ENCODE measurements at places on chromosomes 7 and 10.

DNA sequence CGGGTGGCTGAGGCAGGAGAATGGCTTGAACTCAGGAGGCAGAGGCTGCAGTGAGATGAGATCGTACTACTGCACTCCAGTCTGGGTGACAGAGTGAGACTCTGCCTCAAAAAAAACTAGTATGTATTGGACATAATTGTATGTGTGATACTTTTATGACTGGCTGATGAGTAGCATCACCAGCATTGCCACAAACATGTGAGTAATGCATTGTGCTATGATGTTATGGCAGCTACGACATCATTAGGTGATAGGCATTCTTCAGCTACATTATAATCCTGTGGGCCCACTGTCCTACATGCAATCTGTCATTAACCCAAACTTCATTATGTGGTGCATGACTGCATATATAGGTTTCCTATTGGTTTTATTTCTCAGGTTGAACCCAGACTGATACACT is 352.4 kb downstream of the GALNT17 start:
- no peak for DNase-seq

GRCh38 chr7:101833799-101834198 is 16.4 kb downstream of the CUX1 start:
- no peak for DNase-seq

DNA sequence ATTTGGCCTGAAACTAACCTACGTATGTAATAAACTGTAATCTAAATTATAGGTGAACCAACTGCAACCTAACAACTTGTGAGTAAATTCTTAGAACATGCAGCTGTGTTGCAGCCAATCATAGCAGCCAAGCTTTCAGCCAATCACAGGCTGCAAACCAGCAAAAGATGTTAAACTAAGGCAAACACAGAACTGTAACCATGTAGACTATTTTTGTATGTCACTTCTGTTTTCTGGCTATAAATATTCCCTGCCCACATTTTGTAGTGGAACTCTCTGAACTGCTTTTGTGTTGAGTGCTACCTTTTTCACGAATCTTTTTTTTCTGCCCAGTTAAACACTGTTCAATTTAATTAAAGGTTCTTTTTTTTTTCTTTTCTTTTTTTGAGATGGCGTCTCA is 28.2 kb upstream of the ZPBP start:
- DNase-seq: no peak

DNA sequence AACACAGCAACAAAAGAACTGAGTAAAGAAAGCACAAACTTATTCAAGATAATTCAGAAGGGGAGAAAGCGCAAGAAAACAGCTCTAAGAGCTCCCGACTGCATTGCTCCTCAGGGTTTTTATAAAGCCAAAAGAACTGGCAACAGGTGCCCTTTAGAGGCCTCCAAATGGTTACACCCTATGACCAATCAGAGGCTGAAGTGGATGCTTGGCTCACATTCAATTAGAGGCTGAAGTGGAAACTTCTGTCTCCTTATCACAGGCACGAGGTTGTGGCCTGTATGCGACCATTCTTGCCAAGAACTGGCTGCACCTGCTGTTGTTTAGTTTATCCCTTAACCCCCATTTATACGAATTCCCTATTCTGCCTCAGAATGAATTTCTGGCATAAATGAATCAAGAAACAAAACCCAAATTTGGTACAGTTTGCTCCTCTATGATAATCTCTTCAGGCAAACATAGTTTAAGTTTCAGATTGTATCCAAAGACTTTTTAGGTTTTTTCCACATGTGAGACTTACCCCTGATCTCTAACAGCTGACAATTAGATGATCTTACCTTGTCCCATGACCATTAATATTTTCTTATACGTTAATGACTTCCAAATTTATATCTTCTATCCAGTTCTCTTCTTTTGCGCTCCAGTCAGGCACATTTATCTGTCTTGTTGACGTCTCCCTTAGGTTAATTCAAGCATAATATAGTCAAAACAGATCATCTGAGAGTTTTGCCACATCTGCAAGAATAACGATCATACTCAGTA is 504.8 kb downstream of the NXPH1 start:
- no peak for DNase-seq

DNA sequence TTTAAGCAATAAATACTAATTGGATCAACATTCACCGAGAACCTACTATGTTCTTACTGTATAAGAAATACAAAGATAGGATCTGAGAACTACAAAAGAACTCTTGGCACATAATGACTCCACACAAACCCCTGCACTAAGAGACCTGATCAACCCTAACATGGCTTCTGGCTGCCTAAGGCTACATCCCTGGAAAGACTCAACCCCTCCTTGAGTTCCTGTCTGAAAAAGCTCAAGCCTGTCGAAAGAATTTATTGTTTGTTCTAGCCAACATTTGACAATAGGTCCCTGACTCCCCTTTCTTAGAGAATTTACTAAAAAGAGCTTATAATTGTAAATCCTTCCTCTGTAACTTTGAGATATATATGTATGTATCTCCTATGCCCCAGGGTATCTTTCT is 125.3 kb upstream of the SGCE start:
- no peak for DNase-seq

GRCh38 chr10:35372329-35372728 is 36.0 kb downstream of the CCNY start:
- DNase-seq: no peak

- DNase-seq: peak; percentile 26
These were observed 60.4 kb downstream of the ADD3 start for GRCh38 chr10:110067960-110068770.

DNA sequence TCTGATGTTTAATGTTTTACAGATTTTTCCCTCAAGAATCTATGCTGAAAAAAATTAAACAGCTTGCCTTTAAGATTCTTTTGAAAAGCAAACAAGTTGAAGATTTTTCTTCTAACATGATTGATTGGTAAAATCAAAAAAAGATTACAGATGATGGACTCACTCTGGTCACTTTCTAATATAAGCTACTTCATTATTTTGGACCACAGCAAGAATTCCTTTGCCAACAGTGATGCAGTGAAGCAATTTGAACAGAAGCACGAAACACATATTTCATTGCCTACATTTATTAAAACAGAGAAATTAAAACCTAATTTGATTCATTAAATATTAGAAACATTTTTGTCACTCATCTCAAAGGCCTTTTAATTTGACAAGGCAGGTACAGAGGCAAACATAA is 82.1 kb upstream of the SGCE start:
- no peak for DNase-seq

DNA sequence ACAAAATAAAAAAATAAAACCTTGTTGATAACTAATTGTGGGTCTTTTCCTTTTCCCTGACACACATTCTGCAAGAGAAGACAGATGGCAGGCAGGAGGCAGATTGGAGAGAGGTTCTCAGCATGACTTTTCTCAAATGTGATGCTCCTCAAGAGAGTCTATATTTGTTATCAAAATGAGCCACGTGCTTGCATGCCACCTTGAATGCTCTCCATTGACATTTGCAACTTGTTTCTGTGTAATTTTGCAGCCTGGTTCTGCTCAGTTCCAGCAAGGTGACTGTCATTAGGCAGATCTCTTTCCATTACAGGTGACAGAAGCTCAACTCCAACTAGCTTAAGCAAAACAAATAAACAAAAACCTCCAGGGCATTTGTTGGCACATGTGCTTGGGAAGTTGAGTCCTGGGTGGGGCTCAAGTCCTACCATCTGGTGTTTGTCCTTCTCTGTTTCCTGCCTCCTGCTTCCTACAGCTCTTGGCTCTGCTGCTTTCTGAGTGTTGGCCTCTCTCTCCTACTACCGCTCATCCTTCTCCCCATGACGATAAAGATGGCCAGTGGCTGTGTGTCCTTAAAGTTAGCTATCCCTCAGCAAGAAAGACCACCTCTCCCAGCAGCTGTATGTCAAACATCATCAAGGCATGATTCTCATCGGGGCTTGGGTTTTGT is 56.7 kb downstream of the GRK5 start:
- DNase-seq: no peak

GRCh38 chr7:8128449-8129317 is 133.3 kb downstream of the ICA1 start:
- DNase-seq: no peak

DNA sequence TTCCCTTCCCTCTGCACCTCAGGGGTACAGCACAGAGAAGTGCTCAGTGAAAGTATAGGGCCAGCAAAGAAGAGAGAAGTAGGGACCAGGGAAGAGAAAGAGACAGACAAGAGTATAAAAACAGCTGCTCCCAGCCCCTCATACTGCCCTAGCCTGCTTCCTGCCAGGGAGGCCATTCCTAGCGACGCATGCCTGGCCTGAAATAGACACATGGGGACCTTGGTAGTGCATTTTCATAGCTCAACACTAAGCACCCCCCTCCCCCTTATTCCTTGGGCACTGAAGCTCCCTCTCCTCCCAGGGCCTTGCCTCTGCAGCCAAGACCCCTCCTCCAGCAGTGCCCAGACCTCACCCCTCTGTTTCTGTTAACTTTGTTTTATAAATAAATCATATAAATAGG is 64.7 kb downstream of the ZMIZ1 start:
- DNase-seq: no peak

DNA sequence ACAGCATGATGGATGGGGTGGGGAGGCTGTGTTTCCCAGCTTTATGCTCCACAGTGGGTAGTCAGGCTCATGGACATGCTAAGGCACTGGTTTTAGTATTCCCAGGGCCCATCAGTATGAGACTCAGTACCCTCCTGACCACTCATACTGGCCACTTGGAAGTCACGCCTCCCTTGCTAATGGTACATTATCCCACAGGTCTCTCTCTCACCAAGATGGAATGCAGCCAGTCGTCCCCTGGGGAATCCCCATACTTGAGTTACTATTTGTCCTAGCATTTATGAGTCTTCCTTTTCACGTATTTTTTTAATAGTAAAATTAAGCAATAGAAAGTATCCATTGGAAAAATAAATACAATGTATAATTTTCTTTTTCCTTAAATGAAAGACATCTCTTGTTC is 80.6 kb upstream of the TBX20 start:
- DNase-seq: no peak

DNA sequence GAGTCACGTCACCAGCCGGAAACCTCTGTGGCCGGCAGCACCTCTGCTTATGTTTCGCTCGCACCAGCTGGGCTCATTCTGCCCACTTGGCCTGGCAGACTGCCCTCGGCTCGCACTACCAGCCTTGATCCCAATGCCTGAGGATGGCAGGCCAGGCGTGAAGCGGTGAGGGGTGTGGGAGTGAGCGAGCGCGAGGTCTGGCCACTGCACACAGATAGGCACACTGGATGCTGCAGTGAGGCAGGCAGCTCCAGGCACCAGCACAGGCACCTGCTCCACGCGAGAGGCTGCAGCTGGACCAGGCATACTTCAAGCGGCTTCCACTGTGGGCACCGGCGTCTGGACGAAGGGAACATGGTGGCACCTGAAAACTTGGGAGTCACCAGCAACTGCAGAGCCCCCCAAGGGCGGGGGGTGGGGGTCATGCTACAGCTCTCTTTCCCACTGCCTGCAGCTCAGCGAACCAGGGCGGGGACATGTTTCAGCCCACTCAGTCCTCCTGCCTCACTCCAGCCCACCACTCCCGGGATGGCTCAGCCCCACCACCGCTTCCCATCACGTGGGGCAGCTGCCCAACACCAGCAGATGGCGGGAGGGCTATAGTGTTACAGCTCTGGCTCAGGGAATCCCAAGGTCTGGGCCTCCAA is 5.4 kb upstream of the DMTF1 start:
- no peak for DNase-seq

- no peak for DNase-seq
These were observed 12.9 kb downstream of the COL17A1 start for GRCh38 chr10:104072786-104073185.

DNA sequence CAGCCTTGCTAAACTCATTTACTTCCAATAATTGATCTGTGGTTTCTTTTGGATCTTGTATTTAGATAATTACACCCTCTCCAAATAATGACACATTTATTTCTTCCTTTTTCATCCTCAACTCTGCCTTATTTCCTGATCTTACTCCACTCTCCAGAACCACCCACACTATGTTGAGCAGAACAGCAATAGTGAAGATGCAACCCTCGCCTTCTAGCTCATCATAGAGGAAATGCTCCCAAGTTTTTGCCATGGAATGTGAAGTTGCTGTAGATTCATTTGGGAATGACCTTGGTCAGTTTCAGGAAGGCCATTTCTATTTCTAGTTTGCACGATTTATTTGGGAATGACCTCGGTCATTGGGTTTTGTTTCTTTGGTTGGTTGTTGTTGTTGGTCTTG is 314.0 kb downstream of the PAXIP1 start:
- no peak for DNase-seq

- no peak for DNase-seq
These were observed 112.6 kb downstream of the EEPD1 start for GRCh38 chr7:36265680-36266079.

DNA sequence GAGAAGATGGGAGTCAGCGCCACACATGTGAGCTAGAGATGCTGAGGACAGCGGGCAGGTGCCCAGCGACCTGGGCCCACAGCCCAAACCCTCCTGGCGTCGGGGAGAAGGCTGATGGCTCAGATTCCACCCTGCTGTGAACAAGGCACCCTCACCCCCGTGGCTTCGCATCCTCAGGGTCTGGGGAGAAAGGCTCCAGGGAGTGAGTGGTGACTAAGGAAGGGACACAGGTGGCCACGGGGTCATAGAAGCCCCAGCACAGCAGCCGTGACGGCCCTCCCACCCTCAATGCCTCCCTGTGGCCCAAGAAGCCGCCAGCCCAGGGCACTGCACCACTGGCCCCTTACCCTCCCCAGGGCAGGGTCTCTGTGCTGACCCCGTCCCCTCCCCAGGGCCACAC is 19.6 kb downstream of the INTS1 start:
- no peak for DNase-seq

GRCh38 chr7:71325151-71325550 is 193.2 kb downstream of the GALNT17 start:
- no peak for DNase-seq

GRCh38 chr7:134875867-134876266 is 96.4 kb downstream of the CALD1 start:
- no peak for DNase-seq

GRCh38 chr10:109047856-109048255 is 875.5 kb downstream of the XPNPEP1 start:
- DNase-seq: no peak

DNA sequence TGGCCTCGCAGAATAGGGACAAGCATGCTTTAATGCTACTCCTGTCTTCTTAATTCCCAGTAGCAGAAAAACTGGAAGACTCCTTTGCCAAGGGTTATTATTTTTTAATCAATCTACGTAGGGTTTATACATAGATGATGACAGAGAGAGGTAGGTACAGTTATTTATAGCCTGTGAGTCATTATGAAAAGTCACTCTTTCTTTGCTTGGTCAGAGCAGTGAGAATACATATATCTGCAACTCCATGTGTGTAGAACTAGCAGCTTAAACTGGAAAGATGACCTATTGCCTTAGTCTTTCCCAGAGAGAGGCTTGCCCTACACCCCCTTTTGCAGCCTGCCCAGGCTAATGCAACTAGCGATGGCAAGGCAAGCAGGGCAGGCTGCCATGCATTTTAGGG is 1050.6 kb downstream of the NRG3 start:
- no peak for DNase-seq

- no peak for DNase-seq
These were observed 14.6 kb downstream of the FLNC start for GRCh38 chr7:128844777-128845311.

GRCh38 chr10:54833029-54833428 is 32.0 kb upstream of the PCDH15 start:
- DNase-seq: no peak
